Hippocampal formation (tissue), 2 donors: ENCODE measurements at places on chromosomes 13 and 19.

- no peak for DNase-seq
These were observed 2452.1 kb downstream of the PCDH9 start for GRCh38 chr13:64778002-64778401.

GRCh38 chr19:53389571-53389970 is 5.4 kb upstream of the ZNF765 start:
- DNase-seq = no peak

DNA sequence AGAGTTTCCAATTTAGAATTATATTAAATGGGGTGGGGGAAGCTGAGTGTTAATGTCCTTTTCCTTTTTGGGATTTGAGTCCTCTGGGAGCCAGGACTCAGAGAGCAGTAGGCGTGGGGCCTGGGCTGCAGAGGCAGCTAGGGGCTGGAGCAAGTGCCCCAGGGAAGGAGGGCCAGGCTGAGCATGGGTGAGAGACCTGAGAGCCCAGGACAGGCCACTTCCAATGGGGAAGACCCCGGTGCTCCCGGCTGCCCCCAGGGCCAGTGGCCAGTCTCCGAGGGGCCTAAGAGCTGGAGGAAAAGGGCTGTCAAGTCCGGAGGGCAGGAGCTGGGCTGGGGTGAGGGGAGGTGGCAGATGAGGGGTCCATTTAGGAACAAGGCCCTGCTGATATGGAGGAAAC is 371.5 kb downstream of the ZNF536 start:
- no peak for DNase-seq

- DNase-seq = no peak
These were observed 5.1 kb downstream of the OR10H1 start for GRCh38 chr19:15810335-15810734.

- DNase-seq = no peak
These were observed 5.1 kb upstream of the FCER2 start for GRCh38 chr19:7706955-7707456.
